IPS DF 19.7 (cell line): ENCODE measurements at places on chromosomes 3 and 15.

- no peak for DNase-seq
Measured at GRCh38 chr15:91787198-91787597, 66.3 kb upstream of the SLCO3A1 start.

DNA sequence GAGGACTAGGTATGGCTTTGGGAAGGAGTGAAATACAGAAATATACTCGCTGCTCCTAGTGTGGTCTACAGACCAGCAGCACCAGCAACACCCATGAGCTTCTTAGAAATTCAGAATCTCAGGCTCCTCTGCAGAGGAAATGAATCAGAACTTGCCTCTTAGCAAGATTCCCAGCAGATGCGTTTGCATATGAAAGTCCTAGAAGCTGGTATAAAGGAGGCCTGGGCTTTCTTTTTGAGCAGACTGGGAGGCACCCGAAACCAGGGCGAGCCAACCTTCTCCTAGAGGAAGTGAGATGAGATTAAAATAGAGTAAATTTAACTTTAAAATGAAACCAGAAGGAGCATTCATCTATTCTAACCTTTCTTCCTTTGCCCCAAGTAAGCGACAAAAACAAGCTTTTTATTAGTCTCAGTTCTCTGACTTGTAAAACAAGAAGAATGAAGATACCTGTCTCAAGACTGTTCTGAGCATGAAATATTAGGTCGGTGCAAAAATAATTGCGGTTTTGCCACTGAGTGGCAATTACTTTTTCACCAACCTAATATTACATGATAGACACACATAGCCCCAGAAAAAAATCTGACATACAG lies 140.0 kb downstream of the PDZRN3 start:
- peak; percentile 78 for DNase-seq

DNA sequence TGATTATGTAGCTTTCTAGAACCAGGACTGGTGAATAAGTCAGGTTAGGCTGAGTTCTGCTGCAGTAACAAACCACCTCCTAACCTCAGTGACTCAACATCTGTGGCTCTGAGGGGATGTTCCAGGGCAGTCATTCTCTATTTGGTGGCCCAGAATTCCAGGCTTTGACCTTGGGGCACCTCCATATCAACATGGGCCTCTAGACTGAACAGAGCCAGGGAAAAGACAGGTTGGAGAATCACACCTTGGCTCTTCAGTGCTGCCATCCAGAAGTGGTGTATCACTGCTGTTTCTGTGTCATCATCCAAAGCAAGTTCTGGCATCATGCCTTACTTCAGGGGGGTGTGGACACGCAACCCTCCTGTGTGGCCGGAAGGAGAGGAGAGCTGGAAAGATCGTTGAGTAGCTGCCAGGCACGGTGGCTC lies 15.3 kb downstream of the ZBTB47 start:
- no peak for DNase-seq

DNA sequence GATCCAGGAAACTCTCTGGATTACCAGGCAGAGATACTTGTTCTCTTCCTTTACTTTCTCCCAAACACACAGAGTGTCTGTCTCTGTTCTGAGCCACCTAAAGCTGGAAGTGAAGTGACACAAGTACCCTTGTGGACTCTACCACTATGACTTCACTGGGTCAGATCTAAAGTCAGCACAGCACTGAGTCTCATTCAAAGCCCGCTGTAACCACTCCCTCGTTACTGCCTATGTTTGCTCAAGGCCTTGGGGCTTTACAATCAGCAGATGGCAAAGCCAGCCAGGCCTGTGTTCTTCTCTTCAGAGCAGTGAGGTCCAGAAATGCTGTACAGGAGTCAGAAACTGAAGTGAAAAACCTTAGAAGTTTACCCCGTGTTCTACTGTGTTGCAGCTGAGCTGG lies 588.3 kb upstream of the SEMA6D start:
- DNase-seq, result no peak
